MCF 10A (cell line): ENCODE measurements at places on chromosomes 2 and 18.

- DNase-seq, result no peak
Measured at GRCh38 chr2:230008708-230009066, 60.0 kb downstream of the SLC16A14 start.

GRCh38 chr2:101830146-101830545 is 132.6 kb downstream of the MAP4K4 start:
- DNase-seq, result no peak

- peak; percentile 55 for DNase-seq
Measured at GRCh38 chr2:39435741-39436591, 1.1 kb downstream of the MAP4K3 start.

- no peak for DNase-seq
Measured at GRCh38 chr18:58544179-58544578, 84.7 kb downstream of the ALPK2 start.

DNA sequence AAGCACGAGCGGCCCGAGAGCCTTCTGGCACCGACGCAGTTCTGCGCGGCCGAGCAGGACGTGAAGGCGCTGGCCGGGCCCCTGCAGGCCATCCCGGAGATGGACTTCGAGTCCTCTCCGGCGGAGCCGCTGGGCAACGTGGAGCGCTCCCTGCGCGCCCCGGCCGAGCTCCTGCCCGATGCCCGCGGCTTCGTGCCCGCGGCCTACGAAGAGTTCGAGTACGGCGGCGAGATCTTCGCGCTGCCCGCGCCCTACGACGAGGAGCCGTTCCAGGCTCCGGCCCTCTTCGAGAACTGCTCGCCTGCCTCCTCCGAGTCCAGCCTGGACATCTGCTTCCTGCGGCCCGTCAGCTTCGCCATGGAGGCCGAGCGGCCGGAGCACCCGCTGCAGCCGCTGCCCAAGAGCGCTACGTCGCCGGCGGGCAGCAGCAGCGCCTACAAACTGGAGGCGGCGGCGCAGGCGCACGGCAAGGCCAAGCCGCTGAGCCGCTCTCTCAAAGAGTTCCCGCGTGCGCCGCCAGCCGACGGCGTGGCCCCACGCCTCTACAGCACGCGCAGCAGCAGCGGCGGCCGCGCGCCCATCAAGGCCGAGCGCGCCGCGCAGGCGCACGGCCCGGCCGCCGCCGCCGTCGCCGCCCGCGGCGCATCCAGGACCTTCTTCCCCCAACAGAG is 70.4 kb downstream of the ARHGEF33 start:
- DNase-seq, result no peak

GRCh38 chr18:58581265-58581664 is 47.6 kb downstream of the ALPK2 start:
- DNase-seq, result peak; percentile 94

- peak; percentile 38 for DNase-seq
Measured at GRCh38 chr2:81901017-81901416, 1596.5 kb upstream of the LRRTM1 start.

- DNase-seq, result no peak
Measured at GRCh38 chr2:54012538-54013141, 41.8 kb upstream of the PSME4 start.

DNA sequence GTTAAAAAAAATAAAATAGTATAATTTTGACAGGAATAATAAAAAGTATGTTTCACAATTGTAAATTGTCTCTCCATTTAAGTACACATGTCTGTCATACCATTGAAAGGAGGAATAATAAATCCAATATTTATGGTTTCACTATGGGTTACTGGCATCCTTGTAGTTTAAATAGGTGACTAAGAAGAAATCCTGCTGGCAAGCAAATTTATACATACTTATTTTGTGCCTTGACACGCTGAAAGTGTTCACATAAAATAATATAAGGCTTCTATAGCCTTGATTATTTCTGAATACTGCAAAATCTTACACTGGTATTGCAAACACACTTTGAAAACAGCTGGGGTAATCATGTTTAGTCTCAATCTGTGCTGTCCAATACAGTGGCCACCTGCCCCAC is 138.3 kb upstream of the ETAA1 start:
- no peak for DNase-seq

GRCh38 chr2:43171789-43172188 is 54.6 kb downstream of the ZFP36L2 start:
- DNase-seq, result peak; percentile 43

DNA sequence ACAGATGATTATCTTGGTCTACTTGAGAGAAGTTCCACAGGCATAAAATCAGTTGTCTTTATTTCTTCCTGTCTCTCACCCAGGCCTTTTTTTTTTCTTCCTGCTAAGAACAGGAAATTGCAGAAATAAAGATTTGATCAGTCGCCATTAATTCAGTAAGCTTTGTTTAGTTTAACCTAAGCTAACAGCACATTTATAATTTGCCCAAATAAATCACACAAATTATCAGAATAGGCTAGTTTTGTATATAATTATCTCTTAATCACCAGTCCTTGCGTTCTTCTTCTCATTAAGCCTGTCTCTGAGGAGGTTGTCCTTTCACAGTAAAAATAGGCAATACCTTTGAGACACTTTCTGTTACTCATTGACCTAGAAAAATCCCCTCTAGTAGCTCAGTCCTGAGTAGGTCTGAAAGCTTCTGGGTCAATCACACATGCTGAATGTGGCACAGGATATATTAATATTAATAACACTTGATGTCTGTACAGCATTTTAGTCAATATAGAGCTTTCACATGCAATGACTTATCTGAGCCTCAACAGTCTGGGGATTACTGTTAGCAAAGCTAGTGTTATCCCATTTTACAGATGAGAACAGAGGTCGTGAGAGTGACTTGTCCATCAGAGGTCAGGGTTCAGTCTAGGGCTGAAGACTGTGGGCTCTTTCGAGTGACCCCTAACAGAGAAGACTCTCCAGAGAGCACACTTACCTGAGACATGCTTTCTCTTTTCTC is 11.2 kb upstream of the STK17B start:
- DNase-seq, result no peak

- peak; percentile 6 for DNase-seq
Measured at GRCh38 chr2:220043155-220043989, 415.9 kb downstream of the SLC4A3 start.

DNA sequence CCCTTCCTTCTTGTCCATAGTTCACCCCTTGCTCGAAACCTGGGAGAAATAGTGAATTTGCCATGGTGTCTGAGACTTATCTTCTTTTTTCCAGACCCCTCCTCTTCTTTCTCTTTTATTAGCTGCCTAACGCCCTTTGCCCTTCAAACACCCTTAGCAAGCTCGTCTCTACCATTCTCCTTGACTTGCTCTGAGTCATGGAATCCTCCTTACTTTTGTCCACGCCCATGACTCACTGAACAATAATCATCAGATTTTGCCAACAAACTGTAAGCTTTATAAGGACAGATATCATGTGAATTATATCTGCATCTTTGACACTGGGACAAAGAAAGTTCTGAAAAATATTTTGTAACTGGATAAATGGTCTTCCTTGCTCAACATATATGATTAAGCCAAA is 67.1 kb upstream of the CNTNAP5 start:
- peak; percentile 73 for DNase-seq

- peak; percentile 82 for DNase-seq
Measured at GRCh38 chr2:74567881-74568280, 13.4 kb downstream of the DOK1 start.

DNA sequence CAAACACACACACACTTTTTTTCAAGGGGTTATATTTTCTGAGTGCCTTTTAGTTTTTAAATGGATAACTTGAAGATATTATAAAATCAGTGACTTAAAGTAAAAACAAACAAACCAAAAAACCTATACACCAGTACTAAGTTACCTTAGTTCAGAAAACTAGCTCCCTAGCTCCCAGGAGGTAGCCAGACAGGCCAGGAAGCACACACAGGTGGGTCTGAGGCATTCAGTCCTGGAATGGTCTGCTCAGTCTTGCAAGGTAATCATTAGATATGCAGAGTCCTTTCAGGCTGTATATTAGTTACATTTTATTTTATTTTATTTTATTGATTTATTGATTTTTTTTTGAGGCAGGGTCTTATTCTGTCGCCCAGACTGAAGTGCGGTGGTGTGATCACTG is 10.7 kb upstream of the DYNC2LI1 start:
- no peak for DNase-seq

- DNase-seq, result peak; percentile 14
Measured at GRCh38 chr2:10499275-10499907, 51.3 kb upstream of the ODC1 start.

- DNase-seq, result no peak
Measured at GRCh38 chr2:239773228-239774141, 251.7 kb downstream of the NDUFA10 start.

- no peak for DNase-seq
Measured at GRCh38 chr2:214503568-214503967, 92.7 kb downstream of the VWC2L start.

DNA sequence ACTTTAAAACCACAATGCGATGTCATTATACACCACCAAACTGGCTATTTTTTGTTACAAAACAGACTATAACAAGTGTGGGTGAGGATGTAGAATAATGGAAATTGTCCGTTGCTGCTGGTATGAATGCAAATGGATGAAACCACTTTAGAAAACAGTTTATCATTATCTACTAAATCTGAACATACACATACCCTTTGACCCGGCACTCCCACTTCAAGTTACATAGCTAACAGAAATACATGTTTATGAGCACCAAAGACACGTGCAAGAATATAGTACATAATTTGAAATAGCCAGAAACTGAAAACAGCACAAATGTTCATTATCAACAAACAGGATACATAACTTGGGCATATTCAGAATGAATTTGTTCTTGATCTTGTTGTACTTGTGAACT is 206.4 kb upstream of the CHAC2 start:
- DNase-seq, result no peak

DNA sequence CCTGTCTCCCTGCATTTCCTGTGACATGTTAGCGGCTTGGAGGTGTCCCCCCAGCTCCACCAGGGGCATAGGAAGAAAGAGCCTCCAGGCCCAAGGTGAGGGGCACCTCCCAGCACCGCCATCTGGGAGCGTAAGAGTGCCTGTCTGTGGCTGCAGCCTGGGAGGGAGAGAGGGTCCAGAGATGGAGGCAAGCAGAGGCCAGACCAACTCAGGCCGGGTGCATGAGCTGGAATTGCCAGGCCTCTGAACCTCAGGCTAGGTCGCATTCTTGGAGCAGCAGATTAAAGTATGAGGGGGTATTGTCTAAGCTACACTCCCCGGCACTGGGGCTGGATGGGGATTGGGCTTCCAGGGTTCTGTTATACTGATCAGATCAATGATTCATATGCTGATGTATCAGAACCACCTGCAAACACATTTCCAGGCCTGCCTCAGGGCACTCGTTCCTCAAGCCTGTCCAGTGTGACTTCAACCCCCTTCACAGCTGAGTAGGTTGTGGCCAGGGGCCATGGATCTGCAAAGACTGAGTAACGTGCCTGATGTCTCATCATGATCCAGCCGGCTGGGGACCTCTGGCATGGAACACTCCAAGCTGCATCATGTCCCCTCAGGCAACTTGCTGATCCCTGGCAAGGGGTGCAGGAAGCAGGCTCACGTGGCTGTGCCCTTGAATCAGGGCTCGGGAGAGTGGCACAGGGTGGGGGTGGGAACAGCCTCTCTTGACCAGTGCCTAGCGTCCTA is 73.2 kb downstream of the HS1BP3 start:
- peak; percentile 96 for DNase-seq

GRCh38 chr2:159484532-159484931 is 131.8 kb downstream of the BAZ2B start:
- no peak for DNase-seq

DNA sequence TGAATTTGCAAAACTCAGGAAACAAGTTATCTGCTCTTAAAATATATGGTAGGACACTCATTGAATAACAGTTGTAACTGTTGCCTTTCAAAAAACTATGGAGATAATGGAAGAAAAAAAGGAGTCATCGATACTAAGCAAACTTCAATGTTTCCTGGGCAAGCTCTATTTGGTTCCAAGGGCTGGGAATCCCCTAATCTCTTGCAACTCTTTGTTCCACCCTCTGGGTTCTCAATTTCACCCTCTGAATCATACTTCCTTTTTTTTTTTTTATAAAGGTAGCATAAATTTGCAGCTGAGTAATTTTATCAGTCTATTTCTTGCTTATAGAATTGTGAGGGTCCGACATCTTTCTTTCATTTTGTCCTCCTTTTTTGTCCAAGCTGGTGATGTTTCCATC is 36.7 kb downstream of the SLC9A4 start:
- DNase-seq, result peak; percentile 54

DNA sequence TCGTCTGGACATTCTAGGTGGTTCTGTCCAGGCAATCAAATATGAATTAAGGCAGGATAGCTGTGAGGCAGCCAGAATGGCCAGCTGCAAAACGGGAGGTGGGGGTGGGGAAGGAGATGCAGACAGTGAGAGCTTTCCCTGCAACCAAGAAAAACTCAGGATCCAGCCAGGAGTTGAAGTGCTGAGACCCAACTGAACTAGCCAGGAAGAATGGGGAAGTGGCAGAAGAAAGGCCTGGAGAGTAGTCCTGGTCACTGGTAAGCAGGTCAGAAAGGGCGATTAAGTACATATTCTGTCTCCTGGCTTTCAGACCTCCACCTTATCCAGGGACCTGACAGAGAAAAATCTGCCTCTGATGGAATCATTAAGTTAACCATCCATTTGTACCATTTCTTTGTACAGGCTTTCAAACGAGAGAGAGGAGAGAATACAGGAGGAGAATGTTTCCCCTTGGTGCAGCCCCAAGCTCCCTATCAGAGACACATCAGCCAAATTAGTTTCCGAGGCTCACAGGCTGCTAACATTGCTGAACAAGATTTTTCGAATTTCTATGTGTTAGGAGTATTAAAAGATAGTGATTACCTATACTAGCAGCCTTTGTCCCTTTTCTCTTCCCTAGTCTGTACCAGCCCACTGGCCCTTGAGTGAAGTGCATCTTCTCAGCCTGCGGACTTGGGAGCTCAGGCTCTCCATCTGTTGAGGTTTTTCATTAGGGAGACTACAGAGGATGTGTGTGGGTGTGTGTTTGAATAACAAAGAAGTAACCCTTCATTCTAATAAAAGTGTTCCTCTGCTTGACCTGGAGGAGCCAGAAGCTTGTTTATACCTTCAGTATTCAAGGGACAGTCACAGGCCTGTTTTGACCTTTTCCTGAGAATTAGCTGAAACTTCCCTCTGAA is 12.5 kb upstream of the HOXD1 start:
- DNase-seq, result no peak

DNA sequence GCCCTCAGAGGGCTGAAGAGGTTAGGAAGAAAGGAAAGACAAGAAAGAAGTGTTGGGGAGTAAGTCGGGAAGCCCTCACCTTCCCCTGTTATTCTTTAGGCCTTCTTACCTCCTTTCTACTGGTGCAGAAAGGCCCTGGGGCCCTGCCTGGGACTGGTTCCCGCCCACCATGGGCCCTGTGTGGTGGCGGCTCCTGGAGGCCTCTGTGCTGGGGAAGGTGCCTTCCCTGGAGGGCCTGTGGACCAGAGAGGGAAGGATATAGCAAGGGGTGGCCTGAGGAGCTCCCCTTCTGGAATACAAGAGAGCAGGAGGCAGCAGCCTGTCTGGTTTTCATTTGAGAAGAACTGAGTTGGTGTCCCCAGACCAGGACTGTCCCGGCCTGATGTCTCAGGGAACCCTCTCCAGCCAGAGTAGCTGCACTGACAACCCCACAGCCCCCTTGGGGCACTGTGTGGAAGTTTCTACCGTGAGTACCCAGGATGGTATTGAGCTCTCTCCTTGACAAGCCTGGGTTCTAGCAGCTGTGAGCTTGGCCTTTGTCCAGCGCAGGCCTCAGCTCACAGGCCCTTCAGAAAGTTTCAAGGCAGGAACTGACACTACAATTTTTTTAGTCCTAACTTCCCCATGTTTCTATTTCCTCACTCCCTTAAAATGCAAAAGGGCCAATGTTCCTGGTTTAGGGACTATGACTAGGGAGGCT is 47.1 kb downstream of the EFR3B start:
- DNase-seq, result no peak

GRCh38 chr18:57446322-57446721 is 11.1 kb downstream of the ONECUT2 start:
- peak; percentile 45 for DNase-seq
